ENCODE measurements at places on chromosomes 7 and 10.

GRCh38 chr10:121069061-121069850 lies 218.1 kb downstream of the WDR11 start:
- no peak for DNase-seq

DNA sequence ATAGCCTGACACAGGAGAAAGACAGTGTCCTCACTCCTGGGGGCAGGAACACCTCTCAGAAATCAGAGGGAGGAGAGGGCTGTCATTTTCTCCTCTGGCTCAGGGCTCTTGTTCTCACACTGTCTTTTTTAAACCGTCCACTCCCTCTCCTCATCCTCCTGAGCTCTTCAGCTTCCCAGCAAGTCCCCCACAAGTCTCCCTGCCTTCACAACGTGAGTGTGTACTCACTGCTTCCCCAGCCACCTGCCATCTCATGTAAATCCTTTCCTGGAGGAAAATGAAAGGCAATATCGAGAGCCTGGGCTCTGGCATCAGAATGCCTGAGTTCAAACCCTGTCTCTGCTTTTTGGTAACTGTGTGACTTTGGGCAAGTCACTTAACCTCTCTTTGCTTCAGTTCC lies 5.7 kb downstream of the LLCFC1 start:
- DNase-seq, result no peak

- DNase-seq, result peak; percentile 39
Measured at GRCh38 chr10:50310560-50311174, 59.4 kb upstream of the ASAH2 start.

DNA sequence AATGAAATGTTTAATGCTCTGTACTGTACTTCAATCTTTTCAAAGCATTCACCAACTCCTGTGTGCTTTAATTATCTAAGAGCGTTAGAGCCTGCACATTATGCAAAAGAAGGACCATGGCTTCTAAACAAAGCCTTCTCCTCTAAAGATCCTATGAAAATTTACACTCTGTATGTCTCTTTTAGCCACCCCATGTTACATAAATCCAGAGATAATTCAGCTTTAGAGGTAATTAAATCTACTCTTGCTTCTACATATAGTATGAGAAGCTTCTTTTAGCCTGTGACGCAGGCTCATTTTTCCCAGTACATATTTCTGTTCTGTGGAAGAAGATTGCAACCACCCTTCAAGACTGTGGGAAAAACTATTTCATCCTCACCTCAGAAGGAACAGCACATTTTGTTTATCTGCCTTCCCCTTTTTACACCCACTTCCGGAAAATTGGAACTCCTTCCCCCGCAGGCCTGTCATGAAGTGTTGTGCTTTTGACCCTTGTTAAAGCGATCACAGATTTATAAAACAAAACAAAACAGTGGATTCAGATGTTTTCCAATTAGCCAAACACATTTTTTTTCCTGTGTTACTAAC lies 8.1 kb upstream of the TAS2R16 start:
- no peak for DNase-seq

DNA sequence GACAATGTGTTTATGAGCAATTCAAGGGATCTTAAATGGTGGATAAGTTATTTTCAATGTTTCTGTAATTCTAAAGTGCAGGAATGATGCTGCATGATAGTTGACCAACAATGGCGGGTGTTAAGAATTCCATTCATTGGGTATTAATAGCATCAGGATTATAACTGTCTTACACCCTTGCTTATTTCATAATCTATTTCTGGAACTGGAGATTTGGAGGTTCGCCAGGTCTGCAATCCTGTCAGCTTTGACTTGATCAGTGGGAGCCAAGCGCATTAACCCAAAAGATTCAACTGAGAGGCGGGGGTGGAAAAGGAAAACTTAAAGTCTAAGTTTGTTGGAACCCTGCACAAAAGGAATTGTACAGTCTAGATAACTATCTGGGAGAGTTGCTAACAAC lies 114.9 kb upstream of the ZEB1 start:
- DNase-seq, result no peak

GRCh38 chr7:120802751-120803150 lies 55.2 kb downstream of the TSPAN12 start:
- DNase-seq, result no peak

DNA sequence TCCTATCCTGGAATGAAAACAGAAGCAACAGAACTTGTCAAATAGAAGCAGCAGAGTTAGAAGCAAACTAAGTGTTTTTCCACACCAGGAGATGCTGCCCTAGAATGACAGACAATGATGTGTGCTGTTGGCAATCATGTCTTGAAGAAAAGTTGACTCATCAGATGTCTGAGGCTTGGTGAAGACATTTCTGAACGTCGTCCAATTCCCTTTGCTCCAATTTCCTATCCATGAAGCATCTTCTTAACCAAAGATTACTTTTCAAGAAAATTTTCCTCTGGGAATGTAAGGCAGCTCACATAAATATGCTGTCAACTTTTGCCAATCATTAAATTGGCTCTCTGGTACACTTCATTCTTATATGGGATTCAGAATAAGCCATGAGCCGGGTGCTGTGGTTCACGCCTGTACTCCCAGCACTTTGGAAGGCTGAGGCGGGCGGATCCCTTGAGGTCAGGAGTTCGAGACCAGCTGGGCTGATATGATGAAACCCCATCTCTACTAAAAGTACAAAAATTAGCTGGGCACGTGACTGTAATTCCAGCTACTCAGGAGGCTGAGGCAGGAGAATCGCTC lies 34.6 kb downstream of the MALSU1 start:
- DNase-seq, result no peak

DNA sequence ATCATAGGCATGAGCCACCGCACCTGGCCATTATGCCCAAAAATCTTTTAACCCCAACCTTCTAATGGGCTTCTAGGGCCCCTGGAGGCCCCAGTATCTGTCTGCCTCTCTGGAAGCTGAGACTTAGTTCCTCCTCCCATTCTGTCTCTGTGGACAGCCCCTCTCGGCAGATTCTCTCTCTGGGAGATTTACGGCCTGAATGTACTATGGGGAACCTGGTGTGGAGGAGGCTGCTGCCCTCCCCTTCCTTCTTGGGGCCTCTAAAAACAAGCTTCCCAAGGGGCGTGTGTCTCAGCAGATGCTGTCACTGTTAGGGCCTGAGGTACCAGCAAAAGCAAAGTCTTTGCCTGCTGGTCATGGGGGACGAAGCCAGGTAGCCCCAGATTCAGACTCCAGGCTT lies 35.8 kb upstream of the PRKAR1B start:
- DNase-seq, result no peak

DNA sequence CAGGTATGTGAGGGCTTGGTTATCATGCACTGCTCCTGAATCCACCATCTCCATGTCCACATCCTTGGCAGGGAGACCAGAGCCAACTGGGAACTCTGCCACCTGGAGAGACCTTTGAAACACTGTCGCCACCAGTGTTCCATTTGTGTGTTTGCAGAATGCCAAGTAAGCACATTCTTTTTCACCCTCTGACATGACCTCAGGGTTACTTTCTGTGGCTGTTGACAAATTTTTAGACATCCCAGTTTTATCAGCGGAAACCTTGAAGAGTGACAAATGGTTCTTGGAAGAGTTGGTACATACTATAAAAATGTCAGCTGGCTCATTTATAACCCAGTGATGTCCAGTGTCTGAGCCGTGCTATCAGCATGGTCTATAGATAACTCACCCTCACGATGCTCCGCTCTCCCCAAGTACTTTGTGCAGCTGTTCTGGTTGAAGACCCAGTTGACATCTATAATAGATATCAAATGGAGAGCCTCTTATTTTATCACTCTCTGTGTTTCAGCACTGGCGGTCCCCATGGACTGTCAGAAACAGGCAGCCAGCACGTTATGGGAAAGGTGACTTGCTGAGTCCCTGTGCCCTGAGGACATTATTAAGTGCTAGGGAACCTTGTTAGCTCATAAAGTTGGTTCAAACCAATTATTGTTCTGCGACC lies 563.1 kb upstream of the GALNT17 start:
- no peak for DNase-seq

GRCh38 chr10:62048919-62049623 lies 147.6 kb downstream of the ARID5B start:
- DNase-seq, result peak; percentile 86

DNA sequence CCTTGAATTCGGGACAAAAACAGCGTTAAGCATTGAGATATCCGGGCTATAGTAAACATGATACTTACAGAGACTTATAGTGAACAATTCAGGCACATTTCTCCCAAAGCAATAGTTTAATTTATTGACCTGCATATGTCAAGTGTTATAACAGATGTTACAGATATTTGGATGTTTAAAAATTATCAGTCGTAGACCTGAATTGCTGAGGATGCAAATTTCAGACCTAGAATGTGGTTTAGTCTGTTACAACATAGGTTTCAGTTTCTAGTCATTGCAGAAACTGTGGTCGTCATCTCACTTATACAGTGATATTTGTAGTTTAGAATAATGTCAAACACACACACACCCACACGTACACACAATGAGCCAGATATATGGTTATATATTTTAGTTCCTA lies 85.2 kb downstream of the VTI1A start:
- no peak for DNase-seq

DNA sequence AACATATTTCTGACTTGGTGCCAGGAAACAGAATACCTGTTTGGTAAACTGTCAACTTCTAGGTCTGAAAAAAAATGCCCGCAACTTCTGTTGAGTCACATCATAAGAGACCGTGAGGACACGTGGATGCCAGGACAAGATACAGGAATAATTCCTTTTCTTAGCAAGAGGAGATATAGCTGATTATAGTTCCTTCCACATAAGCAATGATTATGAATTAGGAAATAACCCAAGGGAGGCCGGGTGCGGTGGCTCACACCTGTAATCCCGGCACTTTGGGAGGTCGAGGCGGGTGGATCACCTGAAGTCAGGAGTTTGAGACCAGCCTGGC lies 75.2 kb downstream of the CDC123 start:
- no peak for DNase-seq

- DNase-seq, result no peak
Measured at GRCh38 chr7:138374119-138374693, 85.9 kb upstream of the TRIM24 start.

DNA sequence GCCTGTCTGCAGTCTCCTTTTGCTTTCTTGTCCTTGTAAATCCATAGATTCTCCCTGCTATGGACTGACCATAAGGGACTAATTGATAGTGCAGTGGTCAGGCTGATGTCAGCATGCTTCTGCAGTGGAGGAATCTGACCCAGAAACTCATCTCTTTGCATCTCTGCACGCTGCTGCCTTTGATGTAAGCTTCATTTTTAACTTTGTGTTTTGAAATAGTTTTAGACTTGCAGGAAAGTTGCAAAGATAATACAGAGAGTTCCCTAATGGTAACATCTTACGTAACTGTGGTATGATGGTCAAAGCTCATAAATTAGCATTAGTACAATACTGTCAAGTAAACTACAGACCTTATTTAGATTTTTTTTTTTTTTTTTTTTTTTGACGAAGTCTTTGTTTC lies 89.6 kb downstream of the GALNT17 start:
- DNase-seq, result no peak

GRCh38 chr7:83468251-83468739 lies 180.6 kb downstream of the SEMA3E start:
- DNase-seq, result no peak

DNA sequence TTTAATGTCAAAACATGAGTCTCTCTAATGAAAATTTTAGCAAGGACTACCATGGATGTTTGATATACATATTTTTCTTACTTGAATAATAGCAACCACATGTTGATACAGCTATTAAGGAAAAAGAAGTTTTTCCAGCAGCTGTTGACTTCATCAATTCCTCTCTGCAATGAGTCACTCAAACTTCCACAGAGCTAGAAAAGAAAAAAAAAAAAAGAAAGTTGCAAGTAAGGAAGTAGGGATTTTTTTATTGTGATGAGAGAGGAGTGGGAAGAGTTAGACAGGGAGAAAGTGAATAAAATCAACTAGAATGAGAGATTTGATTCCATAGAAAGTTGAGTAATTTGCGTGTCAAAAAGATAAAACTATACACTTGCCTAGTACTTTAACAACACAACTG lies 46.2 kb downstream of the CAV1 start:
- no peak for DNase-seq

- DNase-seq, result no peak
Measured at GRCh38 chr7:131026297-131027000, 292.4 kb upstream of the KLF14 start.

Measured in activated CD4-positive, alpha-beta T cell treated with anti-CD3 and anti-CD28 coated beads, Interleukin-2, amount 50 U/mL, for 48 hours (primary cell).